ENCODE measurements at places on chromosomes 7 and 10.

DNA sequence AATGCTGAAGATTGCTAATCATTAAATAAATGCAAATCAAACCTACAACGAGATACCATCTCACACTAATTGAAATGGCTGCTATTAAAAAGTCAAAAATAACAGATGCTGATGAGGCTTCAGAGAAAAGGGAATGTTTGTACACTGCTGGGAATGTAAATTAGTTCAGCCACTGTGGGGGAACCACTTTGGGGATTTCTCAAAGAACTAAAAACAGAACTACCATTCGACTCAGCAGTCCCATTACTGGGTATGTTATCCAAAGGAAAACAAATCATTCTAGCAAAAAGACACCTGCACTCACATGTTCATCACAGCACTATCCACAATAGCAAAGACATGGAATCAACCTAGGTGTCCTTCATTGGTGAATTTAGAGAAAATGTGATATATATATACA lies 379.0 kb upstream of the CNTNAP2 start:
- DNase-seq = no peak

DNA sequence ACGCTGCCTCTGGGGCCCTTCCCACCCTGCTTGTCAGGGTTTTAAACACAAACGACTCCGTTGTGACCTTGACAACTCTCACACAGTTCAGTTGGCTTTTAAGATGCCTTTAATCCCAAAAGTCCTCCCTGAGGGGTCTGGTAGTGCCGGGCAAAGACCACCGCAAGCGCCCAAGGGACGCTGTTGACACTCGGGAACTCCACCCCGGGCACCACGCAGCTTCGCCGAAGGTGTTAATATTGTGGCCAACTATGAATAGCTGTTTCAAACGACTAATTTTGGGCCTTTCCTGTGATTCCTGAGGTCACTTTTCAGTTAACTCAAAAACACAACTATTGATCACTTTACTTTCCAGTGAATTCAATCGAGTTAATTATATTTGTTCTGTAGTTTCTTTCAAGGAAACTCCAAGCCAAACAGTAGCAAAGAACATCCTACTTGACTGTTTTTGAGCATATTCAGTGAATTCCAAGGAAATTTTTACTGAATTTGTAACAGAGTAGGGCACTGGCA lies 958 bp upstream of the ESYT2 start:
- DNase-seq = no peak

GRCh38 chr7:25671111-25671510 lies 442.8 kb upstream of the NPVF start:
- DNase-seq = no peak

GRCh38 chr7:94003446-94004023 lies 620 bp downstream of the BET1 start:
- no peak for DNase-seq

DNA sequence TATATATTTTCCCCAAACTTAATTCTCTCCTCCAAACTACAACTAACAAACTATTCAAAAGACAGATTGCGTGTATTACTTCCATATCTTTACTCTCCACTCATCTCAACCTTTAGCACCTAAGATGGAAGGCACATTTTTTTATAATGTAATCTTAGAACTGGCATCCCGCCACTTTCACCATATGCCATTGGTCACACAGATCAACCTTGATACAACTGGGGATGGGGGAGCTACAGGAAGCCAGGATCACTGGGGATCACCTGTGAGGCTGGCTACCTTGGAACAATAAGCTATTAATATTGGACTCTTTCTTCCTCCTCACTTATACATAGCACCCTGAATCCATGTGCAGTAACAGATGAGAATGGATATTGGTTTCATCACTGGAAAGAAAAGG lies 469.6 kb upstream of the LRRN3 start:
- no peak for DNase-seq

DNA sequence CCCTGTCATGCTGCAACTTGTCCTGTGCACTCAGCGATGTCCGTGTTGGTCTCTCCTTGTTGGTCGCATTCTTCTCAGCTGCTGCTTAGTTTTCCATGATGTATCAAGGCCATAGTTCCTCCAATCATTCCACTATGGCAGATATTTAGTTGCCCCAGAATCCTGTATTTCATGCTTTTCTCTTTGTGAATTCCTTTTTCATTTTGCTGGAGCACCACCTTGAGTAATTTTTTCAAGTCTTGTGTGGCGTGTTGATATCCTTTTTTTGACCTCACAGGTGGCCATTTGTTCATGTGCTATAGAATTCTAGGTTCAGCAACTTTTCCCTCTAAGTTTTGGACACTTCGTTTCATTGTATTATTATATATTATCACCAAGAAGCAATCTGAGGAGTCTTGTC lies 42.7 kb upstream of the MNX1 start:
- DNase-seq = no peak

GRCh38 chr7:121385056-121385799 lies 10.9 kb downstream of the FAM3C start:
- no peak for DNase-seq

DNA sequence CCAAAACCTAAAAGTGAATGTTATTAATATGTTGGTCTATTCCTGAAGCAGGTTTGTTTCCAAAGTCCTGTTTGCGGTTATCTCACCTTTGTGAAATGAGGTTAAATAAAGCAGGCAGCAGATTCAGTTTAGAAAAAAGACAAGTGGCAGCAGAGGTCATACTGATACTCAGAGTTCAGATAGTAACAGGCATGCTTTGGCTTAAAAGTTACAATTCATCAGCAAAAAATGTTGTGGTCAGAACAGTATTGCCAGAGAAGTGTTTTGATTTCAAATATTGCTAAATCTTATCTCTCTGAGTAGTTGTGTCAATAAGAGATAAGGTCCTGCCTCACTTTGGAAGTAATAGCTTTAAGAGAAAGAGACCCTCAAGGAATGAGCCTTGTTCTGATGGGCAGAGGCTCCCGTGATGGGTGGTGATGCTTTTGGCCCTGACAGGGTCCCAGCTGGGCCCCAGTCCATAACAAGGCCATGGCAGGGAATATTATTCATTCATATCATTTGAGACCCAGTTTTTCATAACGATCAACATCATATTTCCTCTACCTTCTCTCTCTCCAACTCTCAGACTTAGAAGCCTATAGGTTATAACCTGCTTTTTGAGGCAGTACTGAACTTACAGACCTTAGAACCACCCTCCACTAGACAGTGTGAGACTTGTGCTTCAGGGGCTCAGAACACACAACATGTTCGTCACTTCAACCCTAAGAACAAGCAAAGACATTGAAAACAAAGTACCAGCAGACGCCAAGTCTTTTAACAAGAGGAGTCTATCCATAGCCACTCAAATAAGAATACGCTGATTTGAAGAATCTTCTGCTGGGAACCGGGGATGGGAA lies 58.5 kb upstream of the AHR start:
- no peak for DNase-seq

GRCh38 chr10:19491166-19491565 lies 325.1 kb upstream of the PLXDC2 start:
- no peak for DNase-seq

- DNase-seq = no peak
Measured at GRCh38 chr10:68516766-68517165, 10.6 kb downstream of the SLC25A16 start.
